ENCODE measurements at places on chromosomes 2 and 18.

DNA sequence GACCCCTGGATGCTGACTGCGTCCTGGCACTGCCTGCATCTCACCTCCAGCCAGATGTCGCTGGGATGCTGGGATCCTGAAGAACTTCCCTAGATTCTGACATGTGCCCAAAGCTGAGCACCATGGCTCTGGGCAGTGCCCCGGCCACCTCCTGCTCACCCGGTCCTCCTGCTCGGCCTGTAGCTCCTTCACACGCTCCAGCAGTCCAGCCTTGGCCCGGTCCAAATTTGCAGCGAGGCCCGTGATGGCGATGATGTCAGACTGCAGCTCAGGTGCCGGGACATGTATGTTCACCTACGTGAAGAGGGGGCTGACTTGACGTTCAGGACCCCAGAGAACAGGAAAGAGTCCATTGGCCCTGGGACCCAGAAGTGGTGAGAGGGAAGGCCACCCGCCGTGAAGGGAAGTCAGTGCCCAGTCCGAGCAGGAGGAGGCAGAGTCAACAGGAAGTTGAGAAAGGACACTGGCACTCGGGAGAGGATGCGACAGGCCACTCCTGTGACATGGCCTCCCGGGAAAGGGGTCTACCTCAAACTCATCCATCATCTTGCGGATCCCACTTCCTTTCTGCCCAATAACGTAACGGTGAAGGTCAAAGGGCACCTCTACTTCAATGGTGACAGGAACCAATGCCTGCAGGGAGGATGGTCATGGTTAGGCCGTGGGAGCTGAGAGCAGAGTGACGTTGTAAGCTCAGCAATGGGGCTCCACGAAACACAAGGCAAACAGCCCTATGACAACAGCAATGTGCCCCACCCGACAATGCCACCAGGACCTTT lies 46.7 kb downstream of the ANO7 start:
- no peak for DNase-seq

- DNase-seq = no peak
These were observed 808.7 kb upstream of the PIK3C3 start for GRCh38 chr18:41146301-41146700.

DNA sequence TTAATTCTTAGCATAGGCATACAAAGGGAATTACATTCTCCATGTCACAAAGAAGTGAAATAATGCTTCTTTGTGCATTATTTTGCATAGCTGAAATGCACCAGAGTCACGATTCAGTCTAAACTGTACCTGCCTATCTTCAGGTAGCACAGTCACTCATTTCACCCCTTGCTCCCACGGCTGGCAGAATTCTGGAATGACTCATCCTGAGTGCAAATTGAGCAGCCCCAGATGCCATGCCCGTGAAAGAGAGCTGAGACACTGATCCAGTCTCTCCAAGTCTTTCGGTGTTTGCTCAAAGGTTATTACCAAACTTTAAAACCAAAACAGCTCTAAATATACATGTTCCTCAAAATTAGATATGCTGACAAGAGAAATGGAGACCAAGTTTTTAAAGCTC lies 168.3 kb upstream of the POU3F3 start:
- DNase-seq = no peak

- no peak for DNase-seq
These were observed 149.6 kb downstream of the MYT1L start for GRCh38 chr2:2181493-2181892.

GRCh38 chr2:85611705-85612587 lies at the start of gene C2orf68:
Gene C2orf68, minus strand, starts transcription at chr2:85612066. Its CDS starts 82 bp downstream, at chr2:85611984.
- DNase-seq = peak; percentile 94

DNA sequence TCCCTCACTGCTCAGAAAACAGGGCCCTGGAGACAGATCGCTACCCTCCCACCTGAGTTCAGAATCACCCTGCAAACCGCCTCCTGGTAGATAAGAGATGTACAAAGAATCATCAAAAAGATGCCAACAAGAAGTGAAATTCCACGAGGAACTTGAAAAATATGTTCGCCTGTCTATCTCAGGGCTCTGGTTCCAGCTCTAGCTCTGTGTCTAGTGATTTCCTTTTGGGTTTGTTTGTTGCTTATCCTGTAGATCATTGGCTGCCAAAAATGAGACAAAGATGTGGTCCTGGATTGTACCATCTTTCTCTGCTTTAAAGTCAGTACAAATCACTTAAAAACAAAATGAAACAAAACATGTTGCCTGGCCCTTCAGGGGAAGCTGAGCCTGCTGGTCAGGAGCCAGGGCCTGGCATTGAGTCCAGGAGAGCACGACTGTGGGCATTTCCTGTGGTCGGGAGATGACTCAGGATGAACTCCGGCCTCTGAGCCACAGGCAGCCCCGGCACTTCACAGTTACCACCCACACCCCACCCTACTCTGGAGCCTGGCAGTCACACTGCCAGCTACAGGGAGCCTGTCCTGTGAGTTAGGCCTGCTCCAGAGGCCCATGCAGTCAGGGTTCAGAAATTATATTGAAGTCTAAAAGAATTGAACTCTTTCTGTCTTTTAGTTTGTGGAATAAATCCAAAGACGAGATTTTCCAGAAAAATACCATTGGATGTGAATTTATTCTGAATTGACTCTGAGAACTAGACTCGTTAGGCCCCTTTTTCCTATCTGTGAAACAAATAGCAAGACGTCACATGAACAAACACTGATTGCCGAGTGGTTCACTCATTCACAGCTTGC lies 8.0 kb upstream of the ITGB6 start:
- DNase-seq = peak; percentile 59

DNA sequence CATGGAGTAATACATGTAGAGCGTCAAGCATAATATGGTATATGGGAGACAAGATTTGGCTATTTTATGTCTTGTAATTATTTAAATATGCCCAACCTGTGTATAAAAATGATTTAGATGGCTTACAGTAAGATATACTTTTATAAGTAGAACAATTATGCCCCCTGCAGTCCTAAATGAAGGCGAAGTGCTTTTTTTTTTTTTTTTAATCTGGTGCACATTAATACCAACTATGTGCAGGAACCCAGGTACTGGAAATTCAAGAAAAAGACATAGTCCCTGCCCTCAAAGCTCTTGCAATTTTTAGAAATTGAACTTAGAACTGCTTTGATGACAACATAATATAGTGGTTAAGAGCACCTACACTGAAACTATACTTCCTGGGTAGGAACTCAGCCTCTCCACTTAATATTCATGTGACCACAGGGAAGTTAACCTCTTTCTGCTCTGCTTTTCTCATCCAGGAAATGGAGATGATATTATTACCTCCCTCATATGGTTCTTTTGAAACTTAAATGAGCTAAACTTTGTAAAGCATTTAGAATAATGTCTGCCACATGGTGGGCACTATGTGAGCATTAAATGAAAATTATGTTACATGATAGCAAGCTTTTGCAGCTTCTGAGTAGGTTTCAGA lies 38.1 kb downstream of the AFTPH start:
- no peak for DNase-seq

GRCh38 chr2:218876562-218877219 lies 4.0 kb upstream of the WNT10A start:
- peak; percentile 79 for DNase-seq

DNA sequence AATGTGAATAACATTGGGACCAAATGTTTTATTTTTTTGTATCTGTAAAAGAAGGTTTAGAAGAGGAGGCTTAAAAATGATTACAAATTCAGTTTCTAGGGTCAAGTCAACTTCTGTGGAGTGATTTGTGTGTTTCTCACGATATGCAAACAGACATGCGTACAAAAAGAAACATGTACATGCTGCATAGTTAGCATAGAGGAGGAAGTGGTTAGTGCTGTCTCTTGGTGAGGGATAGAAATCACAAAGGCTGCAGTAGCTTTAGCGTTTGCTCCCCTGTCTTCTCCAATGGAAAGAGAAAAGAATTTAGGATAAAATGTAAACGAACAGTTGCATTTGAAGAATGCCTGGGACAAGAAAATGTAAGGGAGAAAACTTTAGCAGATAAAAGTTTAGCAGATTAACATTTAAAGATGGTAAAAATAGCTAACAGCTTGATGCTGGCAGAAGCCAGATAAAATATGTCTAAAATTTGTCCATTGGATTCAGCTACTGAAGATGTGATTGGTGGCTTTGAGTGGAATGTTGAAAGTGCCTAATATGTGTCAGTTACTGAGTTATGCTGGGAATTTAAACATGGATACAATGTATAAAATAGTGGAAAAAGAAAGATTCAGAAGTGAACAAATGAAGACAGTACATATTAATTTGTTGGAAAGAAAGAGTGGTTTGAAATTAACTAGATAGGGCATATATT lies 44.9 kb downstream of the MALT1 start:
- peak; percentile 47 for DNase-seq

GRCh38 chr2:148802448-148803220 lies 72.4 kb upstream of the KIF5C start:
- DNase-seq = no peak

DNA sequence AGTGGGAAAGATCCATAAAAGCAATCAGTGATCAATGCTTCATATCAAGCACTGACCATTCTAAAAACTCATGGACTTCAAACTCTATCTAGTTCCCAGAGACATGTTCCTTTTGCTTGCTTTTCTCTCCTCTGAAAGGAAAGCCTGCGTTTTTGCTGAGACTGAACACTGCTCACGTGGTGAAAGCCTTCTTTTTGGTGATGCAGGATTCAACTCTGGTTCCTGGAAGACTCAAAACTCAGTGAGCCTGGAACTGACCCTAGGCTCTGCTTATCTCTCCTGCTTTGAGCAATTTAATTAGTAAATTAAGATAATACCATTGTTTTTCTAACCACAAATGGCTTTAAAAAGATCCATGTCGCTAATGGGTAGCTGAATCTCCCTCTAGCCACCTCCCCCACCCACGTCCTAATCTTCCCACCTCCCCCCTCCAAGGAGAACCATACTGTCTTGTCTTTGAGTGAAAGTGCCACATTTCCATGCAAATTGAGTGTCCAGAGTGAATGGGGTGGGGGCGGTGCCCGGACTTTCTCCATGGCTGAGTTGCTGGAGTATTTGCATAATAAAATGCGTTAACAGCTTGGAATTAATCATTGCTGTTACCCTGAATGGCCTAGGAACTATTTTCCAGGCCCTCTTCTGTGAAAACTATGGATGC lies 130.5 kb downstream of the BCL11A start:
- DNase-seq = no peak

DNA sequence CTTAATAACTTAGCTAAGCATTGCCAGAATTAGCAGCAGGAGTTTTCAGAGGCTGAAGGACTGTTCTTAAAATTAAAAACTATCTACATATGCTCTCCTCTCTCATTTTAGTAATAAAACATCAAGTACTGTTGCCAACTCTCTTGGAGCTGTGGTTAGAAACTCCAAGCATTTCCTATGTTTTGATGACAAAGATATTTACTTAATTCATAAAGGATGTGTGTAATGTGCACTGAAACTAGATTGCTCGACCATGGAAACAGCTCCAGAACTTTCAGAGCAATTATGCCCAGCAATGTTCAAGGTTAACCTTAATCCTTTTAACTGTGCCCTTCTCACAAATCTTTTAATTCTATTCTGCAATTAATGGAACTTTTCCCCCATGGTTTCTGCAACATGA lies 8.4 kb downstream of the GRP start:
- DNase-seq = no peak

DNA sequence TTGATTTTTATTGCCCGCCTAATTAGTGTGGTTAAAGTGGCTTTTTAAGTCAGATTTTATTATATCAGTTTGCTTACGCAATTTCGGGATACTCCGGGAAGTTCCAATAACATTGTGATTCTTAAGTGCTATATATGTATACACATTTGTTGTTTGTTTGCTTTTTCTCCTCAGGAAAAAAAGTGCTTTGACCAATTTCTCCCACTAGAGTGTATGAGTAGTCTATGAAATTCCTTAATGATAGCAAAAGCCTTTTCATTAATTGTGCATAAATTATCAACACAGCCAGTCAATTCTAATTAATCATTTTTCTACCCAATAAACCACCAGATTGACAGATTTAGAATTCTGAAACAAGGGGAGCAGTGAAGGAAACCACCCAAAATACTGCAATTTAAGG lies 172.2 kb downstream of the DPP10 start:
- no peak for DNase-seq

GRCh38 chr18:38611036-38611964 lies 1045.7 kb upstream of the CELF4 start:
- peak; percentile 36 for DNase-seq

DNA sequence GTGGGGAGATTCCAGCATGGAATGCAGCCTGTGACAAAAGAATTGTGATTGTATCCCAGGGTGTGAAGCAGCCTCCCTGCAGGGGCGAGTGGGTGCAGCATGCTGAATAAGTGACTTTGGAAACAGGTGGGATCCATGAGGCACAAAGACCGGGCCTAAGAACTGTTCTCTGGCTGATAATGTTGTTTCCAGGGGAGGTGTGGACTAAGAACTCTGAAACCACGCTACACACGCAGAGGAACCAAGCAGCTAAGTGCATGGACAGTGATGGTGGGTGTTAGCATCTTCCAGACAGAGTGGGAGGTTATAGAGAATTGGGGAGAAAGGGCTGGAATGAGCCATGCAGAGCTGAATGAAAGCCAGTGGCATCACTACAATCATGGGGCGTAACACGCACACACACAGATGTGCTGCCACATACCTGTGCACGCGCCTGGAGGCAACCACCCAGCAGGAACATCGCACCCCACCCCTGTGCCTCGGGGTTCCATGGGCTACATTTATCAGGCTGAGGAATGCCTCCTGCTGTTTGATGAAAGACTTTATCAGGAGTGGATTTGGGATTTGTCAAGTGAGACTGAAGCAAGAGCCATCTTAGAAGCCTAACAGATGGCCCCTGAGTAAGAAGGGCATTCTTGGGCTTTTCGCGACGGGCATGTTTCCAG lies 424.5 kb upstream of the SALL3 start:
- no peak for DNase-seq

DNA sequence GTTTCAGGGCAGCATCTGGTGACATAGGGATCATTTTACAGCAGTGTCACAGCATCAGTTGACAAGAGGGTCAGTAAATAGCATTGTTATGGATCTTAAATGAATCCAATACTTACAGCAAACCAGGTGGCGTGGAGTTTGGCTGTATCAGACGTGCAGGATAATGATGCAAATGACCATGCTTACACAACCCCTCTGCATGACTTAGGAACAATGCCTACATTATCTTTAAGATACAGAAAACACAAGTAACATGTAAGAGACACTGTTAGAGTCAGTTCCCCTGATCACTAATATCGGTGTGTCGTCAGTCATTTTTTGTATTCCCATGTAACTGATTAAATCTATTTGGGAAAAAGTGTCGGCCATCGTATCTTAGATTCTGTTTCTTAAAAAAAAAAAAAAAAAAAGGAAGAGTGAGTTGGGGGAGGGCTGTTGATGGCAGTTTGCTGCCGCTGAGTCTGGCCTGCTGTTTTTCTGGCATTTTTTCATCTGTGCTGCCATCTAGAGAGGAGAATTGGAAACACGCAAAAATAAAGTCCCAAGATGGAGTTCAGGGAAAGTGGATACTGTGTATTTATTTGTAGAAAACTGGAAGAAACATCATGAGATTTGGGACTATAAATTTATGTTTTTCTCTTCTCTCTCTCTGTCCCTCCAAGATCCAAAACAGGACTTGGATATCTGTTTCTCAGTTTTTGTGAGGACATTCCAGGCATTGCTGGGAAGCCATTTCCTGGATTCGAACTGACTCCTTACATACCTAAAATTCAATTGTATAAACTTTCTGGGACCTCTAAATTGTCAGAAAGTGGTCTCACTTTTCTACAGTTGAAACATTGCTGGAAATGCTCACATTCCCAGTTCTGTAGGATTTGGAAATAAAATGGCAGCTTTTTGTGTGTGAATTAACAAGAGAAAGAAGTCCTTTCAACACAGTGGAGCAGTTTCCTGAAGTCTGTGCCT lies 60.3 kb upstream of the AGPS start:
- DNase-seq = peak; percentile 73

Data from activated CD4-positive, alpha-beta T cell treated with anti-CD3 and anti-CD28 coated beads, Interleukin-2, Interleukin-6, amounts not matched to agents 100 ng/mL and 50 ng/mL, durations not matched to agents 16 hours and 8 hours (primary cell).